ENCODE measurements at places on chromosomes 11 and 22.

DNA sequence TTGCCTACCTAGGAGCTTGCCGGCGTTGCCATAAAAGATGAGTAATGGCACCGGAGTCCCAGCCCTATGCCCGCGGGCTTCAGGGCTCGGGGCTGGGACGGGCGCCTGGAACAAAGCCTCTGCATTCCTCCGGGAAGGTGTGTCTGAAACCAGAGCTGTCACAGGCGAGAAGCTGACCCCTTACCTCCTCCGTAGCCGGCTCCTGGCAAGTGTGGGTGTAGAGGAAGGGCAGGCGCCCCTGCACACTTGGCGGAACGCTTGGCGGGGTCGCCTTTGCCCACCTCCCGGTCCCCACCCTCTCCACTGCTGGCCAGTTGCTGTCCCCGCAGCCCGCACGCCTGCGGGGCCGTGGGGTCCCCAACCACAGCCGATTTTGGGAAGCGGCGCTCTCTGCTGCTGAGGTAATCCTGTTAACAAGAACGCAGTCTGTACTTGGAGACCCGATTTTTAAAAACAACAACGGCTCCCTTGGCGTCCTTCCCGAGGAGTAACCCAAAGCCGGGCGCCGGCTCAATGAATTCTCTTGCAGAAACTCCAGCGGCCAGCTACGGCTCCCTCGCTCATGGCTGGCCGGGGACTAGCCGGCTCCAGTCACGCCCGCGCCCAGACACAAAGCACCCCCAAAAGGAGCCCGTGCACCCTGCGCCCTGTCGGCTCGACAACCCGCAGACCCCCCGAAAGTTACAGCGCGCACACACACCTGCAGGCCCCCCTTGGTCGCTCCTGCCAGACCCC lies 89.2 kb downstream of the PLEKHA7 start:
- DNase-seq: no peak

GRCh38 chr22:46031066-46031465 lies 54.1 kb upstream of the WNT7B start:
- DNase-seq: no peak

GRCh38 chr11:126122863-126123262 lies 60.2 kb upstream of the CDON start:
- DNase-seq: no peak

DNA sequence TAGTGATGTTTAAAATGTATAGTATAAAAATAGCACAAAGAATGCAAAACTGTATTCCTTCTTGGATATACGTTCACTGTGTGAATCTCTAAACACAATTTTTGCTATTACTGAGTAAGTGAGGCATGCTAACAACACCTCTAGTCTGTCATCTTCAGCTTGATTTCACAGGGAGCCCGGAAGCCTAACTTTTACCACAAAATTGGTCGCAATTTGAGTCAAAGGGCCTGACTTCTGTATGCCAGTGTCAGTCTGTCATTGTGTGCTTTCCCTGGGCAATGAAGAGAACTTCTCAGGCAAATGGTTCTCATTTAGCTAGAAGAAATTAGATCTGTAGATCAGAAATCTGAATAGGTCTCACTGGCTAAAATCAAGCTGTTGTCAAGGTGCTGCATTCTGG lies 1059.5 kb downstream of the FAM181B start:
- DNase-seq: no peak

DNA sequence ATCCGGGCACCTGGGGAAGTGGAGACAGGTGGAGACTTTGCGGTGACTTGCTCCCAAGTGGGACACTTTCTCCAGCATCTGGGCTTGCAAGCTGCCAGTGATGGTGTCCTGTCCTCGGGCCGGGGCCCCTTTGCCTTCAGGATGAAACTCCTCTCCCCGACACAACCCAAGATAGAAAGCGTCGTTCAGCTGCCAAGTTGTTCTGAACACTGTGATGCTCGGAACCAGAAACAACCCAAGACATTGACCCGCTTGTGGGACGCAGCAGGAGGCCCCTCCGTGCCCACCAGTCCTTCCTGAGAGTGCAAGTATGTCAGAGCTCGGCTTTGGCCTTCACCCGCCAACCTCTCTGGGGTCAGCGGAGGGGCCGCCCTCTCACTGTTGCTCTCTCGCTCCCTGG lies 31.3 kb downstream of the LINC01488 start:
- no peak for DNase-seq

- no peak for DNase-seq
Measured at GRCh38 chr11:117901601-117902000, 25.1 kb upstream of the FXYD6 start.

GRCh38 chr22:27474112-27474571 lies 327.4 kb downstream of the MN1 start:
- DNase-seq: no peak

DNA sequence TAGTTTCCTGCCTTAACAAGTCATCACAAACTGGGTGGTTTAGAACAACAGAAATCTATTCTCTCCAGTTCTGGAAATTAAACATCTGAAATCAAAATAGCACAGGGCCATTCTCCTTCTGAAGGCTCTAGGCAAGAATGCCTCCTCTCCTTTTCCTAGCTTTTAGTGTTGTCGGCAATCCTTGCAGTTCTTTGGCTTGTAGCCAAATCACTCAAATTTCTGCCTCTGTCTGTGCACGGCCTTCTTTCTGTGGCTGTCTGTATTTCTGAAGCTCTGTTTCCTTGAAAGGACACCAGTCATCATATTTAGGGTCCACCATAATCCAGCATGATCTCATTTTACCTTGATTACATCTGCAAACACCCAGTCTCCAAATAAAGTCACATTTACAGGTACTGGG lies 795.5 kb downstream of the METTL15 start:
- DNase-seq: no peak

- no peak for DNase-seq
Measured at GRCh38 chr11:108875134-108875533, 210.3 kb downstream of the DDX10 start.

DNA sequence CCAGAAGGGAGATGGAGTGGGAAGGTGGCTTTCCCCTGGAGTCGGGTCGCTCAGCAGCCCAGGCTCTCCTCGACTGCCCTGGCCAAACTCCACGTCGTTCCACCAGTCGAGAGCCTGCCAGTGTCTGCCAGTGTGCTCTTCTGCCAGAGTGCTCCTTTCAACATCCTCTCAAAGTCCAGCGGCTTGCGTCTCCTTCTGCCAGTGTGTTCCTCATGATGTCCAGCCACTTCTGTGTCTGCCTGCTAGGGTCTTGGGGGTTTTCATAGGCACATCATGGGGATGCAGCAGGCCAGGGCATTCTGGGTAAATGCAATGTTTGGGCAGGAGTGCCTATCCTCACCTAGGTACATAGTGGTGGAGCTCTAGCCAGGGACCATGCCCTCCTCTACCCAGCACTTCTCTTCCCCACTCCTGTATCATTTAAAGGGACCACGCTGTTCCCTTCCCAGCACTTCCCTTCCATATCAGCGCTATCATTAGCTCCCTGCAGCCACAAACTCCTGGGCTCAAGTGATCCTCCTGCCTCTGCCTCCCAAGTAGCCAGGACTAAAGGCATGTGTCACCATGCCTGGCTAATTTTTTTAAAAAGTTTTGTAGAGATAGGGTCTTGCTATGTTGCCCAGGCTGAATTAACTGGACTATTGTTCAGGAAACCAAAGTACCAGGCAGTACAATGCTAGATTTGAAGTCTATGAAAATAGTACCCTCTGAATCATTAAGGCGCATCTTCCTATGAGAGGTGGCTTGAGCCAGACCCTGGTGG lies 62.9 kb upstream of the CLDN5 start:
- no peak for DNase-seq

DNA sequence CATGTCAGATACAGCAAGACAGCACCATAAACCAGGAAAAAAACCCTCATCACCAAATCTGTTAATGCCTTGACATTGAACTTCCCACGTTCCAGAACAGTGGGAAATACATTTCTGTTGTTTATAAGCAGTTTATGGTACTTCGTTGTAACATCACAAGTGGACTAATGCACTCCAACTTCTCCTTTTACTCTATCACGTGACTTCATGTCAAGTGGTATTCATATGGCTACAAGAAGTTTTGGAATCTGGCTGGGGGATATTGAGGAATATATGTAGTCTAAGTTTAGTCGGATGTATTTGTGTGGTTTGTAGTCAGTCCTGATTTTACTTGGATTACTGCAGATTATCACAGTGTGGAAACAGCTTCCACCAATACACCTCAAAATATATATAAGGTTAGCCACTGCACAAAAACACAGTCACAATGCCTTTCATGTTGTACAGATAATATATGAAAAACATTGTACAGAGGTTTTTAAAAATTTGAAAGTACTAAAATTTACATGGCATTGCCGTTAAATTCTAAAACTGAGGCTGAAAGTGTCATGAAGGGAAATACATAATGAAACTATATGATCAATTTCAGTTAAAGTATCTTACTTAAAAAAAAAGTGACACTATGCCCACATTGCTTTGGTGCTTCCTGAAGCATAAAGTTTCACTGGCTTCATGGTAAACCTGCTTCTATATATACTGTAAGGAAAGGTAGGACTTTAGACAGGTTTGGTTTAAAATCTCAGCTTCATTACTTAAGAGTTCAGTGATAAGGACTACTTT lies 134.1 kb downstream of the CASP12 start:
- DNase-seq: no peak

DNA sequence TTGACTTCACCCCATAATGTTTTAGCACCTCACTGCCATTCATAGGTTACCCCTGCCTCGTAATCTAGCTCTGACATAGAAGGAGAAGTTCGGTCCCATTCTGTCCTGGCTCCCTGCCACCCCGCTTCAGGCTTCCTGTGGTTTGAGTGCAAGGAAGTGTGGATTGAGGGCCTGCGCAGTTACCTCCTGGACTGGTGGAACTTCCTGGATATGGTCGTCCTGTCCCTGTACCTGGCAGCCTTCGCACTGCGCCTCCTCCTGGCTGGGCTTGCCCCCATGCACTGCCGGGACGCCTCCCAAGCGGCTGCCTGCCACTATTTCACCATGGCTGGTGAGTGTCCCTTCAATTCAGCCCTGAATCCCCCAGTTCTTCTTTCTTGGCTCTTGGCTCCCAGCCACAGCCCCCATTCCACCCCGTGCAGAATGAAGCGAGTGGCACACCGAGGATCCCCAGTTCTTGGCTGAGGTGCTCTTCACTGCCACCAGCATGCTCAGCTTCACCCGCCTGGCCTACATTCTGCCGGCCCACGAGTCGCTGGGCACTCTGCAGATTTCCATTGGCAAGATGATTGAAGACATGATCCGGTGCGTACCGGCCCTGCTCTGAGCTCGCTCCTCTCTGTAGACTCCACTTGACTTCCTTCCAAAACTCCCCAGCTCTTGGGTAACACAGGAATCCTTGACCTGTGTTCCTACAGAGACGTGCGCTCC lies 15.4 kb downstream of the ART5 start:
- no peak for DNase-seq

DNA sequence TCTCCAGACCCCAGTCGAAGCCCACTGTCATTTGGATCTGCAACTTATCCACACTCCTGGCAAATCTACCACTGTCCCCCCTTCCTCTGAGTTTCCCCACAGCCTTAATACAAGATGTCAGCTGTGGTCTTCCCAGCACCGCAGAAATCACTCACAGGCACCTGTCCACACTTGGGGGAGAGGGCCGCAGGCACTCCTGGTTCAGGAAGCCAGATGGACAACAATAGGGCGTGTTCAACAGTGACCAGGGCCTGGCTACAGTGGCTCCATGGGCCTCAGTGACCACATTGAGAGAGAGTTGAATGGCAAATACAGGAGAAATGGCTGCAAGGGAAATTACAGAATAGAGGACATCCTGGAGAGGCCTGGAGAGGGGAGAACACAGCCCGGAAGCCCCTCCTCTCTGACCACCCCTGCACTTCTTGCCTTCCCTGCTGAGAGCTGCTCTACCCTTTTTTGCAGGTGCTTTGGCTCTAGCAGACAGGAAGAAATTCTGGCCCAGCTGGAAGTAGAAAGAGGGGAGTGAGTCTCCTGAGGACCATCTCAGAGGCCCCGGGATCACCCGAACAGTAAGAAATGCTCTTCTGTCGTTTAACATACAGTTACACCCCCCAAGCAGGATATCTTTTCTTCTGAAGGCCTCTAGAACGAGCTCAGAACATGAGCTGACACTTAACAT lies 164.6 kb downstream of the FEZ1 start:
- no peak for DNase-seq

GRCh38 chr11:73366265-73366610 lies 10.0 kb upstream of the RELT start:
- DNase-seq: no peak

DNA sequence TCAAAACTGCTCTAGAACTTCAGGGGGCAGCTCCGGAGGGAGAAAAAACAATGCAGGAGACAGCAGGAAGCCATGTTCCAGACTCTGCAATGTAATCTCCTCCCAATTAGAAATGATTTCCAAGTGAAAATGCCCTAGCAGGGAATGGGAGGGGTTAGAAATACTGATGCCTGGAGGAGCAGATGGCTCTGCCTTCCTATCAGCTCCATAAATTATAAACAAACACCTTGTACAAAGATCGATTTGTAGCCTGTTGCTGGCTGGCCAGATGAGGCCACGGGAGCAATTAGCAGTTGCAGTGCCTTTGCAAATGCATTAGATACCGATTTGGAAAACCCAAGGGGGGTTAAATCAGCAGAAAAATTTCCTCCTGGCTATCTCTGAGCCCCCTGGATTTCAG lies 46.6 kb upstream of the CHRM4 start:
- no peak for DNase-seq

Measured in activated T-cell treated with anti-CD3 and anti-CD28 coated beads for 48 hours (primary cell).